Endothelial cell (in vitro differentiated cells): ENCODE measurements at places on chromosomes 6 and 20.

DNA sequence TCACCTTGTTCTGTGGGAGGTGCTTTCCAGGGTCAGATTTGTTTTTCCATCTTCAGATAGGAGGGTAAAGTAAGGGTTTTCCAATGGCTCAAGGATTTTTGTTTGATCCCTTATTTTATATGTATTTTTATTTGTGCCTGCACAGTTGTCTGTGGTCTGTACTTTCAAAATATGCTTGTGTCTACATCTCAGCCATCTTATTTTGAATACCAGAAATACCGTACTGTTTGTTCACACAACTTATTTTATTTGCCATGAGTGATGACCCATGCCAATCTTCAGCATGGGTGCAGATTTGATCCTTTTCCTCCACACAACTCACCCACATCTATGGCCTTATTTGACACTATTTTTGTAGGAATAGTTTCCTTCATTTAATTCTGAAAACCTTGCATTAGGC, 72.2 kb upstream of the PTCHD4 start:
- no peak for DNase-seq

DNA sequence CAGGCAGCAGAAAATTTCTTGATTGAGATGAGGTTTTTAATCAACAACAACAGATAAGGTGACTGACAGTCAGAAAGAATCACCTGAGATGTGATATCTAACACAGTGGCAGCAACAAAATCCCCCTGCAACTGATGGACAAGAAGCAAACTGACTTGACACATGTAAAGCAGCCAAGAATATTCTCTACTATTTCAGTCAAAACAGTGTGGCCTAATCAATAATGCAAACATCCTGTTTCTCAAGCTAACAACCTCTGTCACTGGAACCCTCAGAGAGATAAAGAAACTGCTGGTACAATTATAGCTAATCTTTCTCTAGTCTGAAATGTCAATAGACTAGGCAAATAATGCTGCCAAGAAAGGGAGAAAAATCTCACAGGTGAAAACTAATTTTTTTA, 4.6 kb upstream of the CGA start:
- no peak for DNase-seq

- DNase-seq: no peak
Measured at GRCh38 chr6:109096208-109096607, 901 bp downstream of the CEP57L1 start.

DNA sequence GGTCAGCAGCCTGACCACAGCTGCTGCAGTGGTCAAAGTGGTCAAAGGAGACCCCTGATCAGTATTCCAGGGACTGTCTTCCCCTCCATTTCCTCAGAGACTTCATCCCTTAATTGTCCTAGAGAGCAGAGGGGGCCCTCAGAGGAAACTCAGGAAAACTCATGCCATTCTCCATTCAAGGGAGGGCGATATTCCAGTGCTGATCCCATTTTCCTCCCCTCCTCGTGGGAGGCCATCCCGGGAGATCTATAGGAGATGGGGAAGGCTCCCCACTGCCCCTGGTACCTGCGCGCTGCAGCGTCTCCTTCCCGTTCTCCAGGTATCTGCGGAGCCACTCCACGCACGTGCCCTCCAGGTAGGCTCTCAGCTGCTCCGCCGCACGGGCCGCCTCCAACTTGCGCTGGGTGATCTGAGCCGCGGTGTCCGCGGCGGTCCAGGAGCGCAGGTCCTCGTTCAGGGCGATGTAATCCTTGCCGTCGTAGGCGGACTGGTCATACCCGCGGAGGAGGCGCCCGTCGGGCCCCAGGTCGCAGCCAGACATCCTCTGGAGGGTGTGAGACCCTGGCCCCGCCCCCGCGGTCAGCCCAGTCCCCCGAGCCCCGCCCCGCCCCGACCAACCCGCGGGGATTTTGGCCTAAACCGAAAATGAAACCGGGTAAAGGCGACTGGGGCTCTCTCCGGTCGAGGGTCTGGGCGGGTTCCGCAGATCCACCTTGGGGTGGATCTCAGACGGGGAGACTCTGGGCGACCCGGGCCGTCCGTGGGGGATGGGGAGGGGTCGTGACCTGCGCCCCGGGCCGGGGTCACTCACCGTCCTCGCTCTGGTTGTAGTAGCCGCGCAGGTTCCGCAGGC, 878 bp downstream of the HLA-C start:
- no peak for DNase-seq

DNA sequence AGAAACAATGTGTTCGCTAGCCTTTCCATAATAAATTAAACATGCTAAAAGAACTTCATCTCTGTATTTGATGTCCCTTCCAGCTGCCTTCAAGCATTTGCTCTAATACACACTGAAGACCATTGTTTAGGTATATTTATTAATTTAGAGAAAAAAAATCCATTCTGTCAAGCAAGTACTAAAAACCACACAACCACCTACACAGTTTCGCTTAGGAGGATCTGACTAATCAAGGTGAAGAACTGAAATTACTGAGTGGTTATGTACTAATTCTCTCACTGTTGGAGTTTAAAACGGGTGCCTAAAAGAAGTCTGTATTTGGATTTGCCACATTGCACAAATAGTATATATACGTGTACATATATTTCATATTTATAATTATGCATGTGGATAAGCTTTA, 58.9 kb downstream of the GMDS start:
- DNase-seq: no peak

DNA sequence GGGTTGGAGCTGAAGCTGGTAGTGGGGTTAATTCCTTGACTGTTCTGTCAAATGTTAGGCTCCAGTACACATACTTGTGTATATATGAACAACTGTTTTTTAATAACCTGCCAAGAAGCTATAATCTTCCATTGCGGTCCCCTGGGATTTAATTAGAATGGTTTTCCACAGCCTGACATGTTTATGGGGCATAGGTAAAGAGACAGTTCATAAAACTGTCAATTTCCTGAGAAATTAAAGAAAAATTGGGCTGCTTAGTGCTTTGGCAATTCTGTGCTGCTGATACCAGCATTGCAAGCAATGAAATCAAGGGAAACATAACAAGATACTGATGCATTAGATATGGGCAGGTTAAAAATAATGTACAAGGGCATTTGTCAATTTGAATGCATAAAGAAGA, 314.1 kb upstream of the SLC35B3 start:
- DNase-seq: no peak

- DNase-seq: peak; percentile 94
Measured at GRCh38 chr6:107459283-107460082, at the start of gene PDSS2. TSS of gene PDSS2 (minus strand) at chr6:107459564. CDS start at chr6:107459285, 279 bp downstream.

DNA sequence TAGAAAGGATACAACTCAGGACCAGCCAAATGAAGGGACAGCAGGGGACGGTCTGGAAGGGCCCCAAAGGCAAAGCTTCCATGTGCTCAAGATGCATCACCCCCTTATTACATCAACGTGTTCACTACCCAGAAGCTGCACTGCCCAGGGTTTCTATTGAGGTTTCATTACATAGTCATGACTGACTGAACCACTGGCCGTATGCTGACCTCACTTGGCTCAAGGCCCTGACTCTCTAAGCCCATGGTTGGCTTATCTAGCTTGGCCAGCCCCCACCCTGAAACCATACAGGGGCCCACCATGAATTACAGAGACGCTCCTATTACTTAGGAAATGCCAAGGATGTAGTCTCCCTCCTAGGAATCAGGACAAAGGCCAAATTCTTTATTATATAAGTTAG, 179.4 kb downstream of the FOXC1 start:
- DNase-seq: no peak

- DNase-seq: no peak
Measured at GRCh38 chr20:51573576-51574243, 31.2 kb upstream of the NFATC2 start.

- no peak for DNase-seq
Measured at GRCh38 chr6:38068854-38069590, 249.5 kb downstream of the ZFAND3 start.

- DNase-seq: peak; percentile 17
Measured at GRCh38 chr20:43840382-43841070, 74.1 kb upstream of the TOX2 start.

GRCh38 chr6:22149501-22150367, 147.1 kb downstream of the PRL start:
- no peak for DNase-seq

GRCh38 chr6:140871911-140872310, 1260.8 kb upstream of the GJE1 start:
- DNase-seq: no peak

DNA sequence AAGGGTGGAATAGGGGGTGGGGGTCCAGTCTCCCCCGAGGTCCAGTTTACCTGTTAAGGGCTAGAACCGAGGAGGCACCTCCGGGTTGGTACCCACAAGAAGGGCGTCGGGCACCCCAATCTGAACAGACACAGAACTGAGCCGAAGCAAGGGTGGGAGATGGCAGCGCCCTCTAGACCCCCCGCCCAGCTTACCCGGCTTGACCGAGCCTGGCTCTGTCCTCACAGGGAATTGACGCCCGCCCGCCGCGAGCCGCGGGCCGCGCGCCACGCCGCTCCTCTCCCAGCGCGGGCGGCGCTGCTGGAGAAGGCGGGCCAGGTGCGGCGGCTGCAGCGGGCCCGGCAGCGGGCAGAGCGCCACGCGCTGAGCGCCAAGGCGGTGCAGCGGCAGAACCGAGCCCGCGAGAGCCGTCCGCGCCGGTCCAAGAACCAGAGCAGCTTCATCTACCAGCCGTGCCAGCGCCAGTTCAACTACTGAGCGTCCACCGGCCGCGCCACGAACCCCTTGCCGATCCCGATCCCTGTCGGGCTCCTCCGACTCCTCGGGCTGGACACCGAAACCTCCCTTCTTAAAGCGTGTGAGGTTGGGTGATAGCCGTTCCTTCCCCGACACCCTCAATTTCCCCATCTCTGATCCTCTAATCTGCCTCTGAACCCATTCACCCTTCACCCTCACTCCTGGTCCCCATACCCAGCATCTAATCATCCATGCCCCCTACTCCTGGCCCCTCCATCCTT, 5.9 kb downstream of the TP53INP2 start:
- DNase-seq: peak; percentile 40

DNA sequence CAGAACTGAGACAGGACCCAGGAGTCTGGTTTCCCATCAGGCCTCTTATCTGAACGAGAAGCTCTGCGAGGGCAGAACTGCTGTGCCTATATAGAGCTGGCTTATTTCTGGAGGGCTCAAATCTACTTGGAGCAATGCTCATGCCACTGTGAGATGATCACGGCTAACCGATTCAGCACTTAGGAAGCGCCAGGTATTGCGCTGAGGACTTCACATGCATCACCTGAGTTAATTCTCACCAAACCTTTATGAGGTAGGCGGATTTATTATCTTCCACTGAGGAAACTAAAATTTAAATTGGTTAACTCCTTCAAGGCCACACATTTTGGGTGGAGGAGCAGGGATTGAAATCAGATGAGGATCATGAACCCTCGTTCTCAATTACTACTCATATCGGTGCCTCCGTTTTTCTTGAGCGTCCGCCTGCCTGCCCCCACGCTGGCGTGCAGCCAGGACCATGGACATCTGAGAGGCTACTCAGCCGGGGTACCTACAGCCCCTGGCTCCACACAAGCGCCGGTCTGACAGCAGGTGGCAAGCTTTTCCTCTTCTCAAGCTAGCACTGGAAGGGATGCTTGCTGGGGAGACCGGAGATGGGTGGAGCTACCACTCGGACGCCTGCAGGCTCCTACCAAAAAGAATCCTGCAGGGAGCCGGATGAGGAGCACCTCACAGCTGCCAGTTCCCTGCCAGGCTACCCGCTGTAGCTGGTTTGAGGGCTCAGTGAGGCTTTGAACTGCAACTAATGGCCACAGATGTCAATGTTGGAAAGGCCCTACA, 1.0 kb upstream of the PCIF1 start:
- peak; percentile 70 for DNase-seq

DNA sequence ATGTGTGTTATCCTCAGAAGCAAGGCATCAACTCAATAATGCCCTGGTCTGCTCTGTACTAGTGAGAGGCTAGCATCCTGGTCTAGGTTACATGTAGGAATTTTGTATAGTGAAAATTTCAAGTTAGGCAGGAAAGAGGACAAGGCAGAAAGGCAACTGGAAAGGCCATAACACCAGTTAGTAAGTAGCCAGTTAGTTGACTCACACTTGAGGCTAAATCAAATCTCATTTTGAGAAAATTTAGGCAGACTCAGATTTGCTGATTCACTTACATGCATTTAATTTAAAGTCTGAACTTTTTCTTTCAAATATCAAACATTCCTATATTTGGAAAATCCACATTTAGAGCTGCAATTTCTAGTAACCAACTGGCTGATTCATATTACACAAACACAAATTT, 184.5 kb upstream of the TCF21 start:
- no peak for DNase-seq

- peak; percentile 65 for DNase-seq
Measured at GRCh38 chr6:159106627-159107241, 61.9 kb upstream of the TAGAP start.

DNA sequence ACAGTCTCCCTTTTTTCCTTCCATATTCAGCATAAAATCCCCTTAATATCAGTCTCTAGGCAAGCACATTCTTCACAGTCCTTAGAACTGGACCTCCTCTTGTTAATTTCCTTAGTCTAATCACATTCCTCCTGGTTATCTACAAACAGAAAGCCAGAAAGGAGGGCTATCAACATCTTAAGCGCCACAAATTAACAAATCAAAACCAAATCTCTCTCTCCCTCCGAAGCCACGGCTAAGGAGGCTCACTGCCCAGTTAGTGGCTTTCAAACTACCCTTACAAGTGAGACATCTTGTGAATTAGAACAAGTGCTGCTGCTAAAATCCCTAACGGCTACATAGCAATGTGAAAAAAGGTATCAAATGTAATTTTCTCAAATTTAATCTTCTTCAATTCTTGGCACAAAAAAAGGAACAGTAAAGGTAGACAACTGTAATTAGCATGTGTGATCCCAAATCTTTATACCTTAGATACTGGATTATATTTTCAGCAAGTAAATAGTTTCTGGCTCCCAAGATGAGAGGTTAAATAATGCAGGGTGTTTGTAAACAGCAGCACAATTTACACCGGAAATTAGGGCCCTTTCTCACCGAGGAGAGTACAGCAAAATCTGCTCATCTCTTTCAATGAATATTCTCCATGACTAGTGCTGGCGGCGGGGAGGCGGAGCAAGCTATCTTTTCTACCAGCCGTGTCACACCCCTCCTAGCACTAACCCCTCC, 1.4 kb upstream of the TRIM39 start:
- DNase-seq: no peak

DNA sequence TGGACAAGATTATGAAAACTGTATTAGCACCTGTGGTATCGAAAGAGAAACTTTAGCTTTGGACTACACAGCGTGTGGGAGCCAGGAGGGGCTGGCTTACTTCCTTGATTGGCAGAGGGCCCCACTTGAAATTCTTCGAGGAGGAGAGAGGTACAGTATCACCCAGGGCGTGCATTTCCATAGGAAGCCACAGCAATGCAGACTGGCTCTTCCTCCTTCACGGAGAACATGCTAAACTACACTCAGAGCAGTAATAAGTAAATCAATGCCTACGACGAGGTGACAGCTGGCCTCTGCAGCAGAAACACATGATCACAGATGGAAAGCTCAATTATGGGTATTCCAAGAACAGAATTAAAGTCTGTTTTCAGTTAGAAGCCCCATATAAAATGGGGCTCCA, 44.2 kb downstream of the MYLK4 start:
- no peak for DNase-seq

DNA sequence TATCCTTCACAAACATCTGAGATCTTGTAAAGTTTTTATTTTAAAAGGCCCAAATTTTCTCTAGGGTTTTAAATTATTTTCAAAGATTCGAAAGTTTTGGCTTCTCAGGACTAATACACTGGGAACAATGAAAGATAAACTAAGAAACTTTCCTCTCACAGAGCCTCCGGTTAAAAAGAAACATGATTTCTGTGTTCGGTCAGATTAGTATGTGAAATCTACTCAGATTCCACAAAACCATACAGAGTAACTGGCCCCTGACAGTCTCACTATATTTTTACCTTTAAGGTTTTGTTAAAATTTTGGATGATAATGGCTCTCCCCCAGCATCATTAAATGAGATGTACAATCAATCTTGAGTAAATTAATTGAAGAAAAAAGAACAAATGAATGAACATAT, 471.0 kb downstream of the COL12A1 start:
- DNase-seq: no peak
